ENCODE measurements at places on chromosomes 5 and 9. TPM values are rescaled to one million over a fixed set of nuclear protein-coding genes. Genes with fewer than 3 reads are reported as not detected.

- H3K4me3 ChIP-seq = no peak overlapping the region
- H3K36me3 ChIP-seq = no peaks in the 10 kb centered on the region
- H3K27ac ChIP-seq = no peak overlapping the region
- peaks cover 5% of the 10 kb centered on the region for H3K4me1 ChIP-seq
- no peak for DNase-seq
Observed at GRCh38 chr5:166102947-166103346, 2188.5 kb upstream of the WWC1 start.

- no peak overlapping the region for H3K27ac ChIP-seq
- no peak for DNase-seq
- no peak overlapping the region for H3K4me3 ChIP-seq
- no peaks in the 10 kb centered on the region for H3K27me3 ChIP-seq
Observed at GRCh38 chr9:7433508-7434292, 365.9 kb downstream of the DMAC1 start.

DNA sequence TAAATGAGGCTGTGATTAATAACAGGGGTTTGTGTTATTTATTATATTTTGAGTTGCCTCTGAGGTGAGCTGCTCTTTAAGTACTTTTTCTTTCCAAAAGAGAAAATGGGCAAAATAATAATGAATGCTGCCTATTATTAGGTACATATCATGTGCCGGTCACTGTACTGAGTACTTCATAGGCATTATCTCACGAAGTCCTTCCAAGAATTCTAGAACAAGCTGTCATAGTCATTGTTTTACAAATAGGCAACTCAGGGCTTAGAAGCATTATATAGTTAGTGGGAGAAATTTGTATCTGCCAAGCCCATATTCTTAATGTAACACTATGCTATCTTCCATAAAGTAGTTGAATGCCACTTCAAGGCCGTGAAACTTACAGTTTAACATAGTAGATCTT lies 628.7 kb downstream of the CCDC171 start:
- no peak overlapping the region for H3K4me3 ChIP-seq
- DNase-seq = no peak
- H3K36me3 ChIP-seq = no peaks in the 10 kb centered on the region
- peaks cover 4% of the 10 kb centered on the region for H3K27me3 ChIP-seq
- H3K27ac ChIP-seq = no peak overlapping the region

DNA sequence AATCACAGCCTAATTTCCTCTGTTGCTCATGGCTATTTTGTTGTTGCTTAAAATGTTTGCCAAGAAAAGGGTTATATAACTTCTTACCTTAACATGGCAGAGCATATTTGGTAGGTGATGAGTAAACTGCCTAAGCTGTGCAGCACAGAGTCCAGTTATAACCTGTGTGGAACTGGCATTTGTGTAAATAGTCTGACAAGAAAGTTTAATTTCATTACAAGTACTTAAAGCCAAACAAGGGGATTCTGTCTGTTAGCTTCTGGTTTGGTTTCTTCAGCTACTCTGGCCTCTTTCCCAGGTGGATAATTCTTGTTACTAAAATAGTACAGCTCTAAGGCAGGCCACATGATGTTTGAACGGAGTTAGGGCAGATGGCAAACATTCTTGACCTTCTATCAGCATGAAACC lies 72.2 kb downstream of the PTCD2 start:
- H3K27me3 ChIP-seq = no peaks in the 10 kb centered on the region
- peak overlapping the region; percentile 31 for H3K27ac ChIP-seq
- H3K4me3 ChIP-seq = no peak overlapping the region

CCT5 gene
- 176 TPM for total RNA-seq

GRCh38 chr5:66570201-66570600 lies 26.0 kb upstream of the MAST4 start:
- no peak overlapping the region for H3K4me3 ChIP-seq
- DNase-seq = peak; percentile 15
- no peak overlapping the region for H3K27ac ChIP-seq
- H3K4me1 ChIP-seq = no peaks in the 10 kb centered on the region
- H3K27me3 ChIP-seq = no peaks in the 10 kb centered on the region
- no peaks in the 10 kb centered on the region for H3K36me3 ChIP-seq

- H3K27ac ChIP-seq = peak overlapping the region; percentile 26
- H3K4me3 ChIP-seq = no peak overlapping the region
- peaks cover 16% of the 10 kb centered on the region for H3K4me1 ChIP-seq
Observed at GRCh38 chr5:2761921-2762488, 10.5 kb upstream of the IRX2 start.

All from cardiac muscle cell (in vitro differentiated cells and primary cell).